A673 (cell line): ENCODE measurements at places on chromosomes 2 and 18. TPM values are rescaled to one million over a fixed set of nuclear protein-coding genes. Genes with fewer than 3 reads are reported as not detected.

ACSL3 gene
- total RNA-seq = 155 and 163 TPM in 2 replicates

RNF144A gene
- 13.6 and 19.6 TPM in 2 replicates for total RNA-seq

MRO gene
- 0.28 and 0.32 TPM in 2 replicates for total RNA-seq

SIX2 gene
- total RNA-seq = not detected in 2 replicates

ACADL gene
- 0.15 TPM in 1 of 2 replicates, not detected in the other for total RNA-seq

CDK5R2 gene
- total RNA-seq = 0.37 and 0.44 TPM in 2 replicates

HRH4 gene
- 0.15 TPM in 1 of 2 replicates, not detected in the other for total RNA-seq

SCN9A gene
- total RNA-seq = 3.5 and 4.2 TPM in 2 replicates

PRKCE gene
- total RNA-seq = 1.7 and 2.4 TPM in 2 replicates

C2orf72 gene
- not detected in 2 replicates for total RNA-seq
